OCI-LY7 (cell line): ENCODE measurements at places on chromosomes 6 and 20. TPM values are rescaled to one million over a fixed set of nuclear protein-coding genes. Genes with fewer than 3 reads are reported as not detected.
A peak's percentile ranks its signal among the peaks of the same experiment; 100 is the strongest.

DNA sequence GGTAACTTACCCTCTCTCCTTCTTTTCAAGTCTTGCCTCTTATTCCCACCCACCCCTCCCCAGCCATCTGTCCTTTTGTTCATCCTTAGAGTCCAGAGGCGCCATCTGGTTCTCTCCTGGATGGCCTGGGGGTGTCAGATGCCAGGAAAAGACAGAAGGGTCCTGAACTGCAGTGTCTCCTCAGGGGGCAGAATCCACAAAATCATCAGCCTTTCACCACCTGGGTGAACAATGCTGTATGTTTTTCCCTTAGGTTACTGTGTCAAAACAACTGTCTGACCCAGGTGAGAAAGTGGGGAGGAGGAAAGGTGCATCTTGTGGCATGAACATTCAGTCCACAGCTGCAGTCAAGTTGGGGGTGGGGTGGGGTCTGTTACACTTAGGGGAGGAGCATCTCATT is 47.9 kb upstream of the FYN start:
- no peak for DNase-seq

GRCh38 chr20:8646033-8646441 is 422.9 kb upstream of the PLCB4 start:
- no peak for DNase-seq

DNA sequence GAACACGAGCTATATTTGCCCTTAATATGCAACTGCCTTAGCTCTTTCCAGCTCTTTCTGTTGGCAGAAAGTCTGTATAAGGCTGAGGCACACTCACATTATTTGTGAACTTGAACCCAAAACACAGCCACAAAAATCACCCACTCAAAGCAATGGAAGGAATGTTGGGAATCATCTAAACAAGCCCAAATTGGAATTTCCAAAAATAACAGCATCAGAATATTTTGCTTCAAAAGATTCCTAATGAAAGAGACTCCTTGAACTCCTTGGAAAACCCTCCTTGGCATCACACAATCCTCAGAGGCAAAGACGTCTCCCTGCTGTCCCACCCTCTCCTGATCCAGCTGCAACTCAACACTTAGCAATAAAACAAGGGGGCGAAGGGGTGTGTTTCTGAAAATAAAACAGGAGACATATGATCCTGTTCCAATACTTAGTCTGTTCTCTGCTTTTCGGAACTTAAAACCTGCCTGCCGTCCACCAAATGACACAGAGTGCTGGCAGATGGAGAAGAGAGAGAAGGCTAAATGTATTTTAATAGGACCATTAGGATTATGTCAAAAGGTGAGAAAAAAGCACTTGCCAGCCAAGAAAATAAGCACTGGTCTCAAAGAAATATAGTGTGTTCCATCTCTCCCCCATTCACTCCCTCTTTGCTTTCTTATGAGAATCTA is 320.7 kb upstream of the JARID2 start:
- no peak for DNase-seq

GRCh38 chr6:37483917-37484785 is 15.5 kb downstream of the CCDC167 start:
- DNase-seq, result peak; percentile 59

GLP1R gene
- not detected in 2 replicates for total RNA-seq

DNA sequence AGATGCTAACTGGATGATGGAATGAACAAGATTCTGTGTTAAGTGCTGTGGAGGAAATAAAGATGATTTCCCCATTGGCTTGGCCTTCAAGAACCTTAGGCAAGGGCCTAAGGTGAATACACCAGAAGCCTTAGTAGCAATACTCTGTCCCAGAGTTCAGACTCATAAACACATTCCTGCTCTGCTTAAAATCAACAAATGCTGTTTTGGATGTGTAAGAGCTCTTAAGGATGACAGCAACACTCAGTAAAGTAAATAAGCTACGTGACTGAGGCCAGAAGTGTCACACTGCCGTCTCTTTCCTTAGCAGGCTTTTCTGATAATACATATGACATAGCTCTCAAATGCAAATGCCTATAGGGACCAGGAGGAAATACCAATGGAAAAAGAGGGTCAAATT is 90.6 kb downstream of the EYA2 start:
- DNase-seq, result no peak

PTPRT gene
- total RNA-seq, result not detected in 2 replicates

HDGFL1 gene
- total RNA-seq, result not detected in 2 replicates

DNA sequence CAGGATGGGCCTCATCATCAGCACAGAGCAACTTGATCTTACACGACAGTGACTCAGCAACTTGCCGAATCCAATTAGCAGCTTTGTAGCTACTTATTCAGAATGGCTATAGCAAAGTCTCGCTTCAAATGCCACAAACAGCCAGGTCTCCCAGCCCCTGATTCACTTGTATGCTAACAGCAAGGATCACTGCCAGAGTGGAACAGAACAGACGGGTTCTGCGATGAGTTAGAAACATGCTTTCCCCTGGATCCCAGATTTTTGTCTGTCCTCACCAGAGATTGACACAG is 254.4 kb downstream of the NRN1 start:
- DNase-seq, result no peak

DNA sequence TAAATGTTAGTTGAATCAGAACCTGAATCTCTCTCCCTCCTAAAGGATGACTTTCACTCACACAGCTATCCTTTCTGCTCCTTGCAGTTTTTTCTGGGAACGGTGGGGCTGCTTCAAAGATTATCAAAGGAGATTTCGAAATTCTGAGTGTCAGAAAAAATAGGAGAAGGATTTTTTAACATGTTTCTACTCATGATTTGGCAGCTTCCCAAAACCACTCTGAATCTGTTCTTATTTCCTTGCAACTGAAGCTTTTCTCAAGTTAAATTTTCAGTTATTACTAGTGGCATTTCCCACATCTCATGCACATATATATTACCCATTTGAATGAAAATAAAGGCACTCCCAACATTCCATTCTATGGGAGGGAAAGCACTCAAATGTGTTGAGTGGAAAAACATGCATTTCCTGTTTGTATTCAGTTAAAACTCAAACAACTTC is 123.6 kb downstream of the LCA5 start:
- DNase-seq, result no peak

- no peak for DNase-seq
These were observed 57.7 kb upstream of the SMOC2 start for GRCh38 chr6:168383062-168383854.

DNA sequence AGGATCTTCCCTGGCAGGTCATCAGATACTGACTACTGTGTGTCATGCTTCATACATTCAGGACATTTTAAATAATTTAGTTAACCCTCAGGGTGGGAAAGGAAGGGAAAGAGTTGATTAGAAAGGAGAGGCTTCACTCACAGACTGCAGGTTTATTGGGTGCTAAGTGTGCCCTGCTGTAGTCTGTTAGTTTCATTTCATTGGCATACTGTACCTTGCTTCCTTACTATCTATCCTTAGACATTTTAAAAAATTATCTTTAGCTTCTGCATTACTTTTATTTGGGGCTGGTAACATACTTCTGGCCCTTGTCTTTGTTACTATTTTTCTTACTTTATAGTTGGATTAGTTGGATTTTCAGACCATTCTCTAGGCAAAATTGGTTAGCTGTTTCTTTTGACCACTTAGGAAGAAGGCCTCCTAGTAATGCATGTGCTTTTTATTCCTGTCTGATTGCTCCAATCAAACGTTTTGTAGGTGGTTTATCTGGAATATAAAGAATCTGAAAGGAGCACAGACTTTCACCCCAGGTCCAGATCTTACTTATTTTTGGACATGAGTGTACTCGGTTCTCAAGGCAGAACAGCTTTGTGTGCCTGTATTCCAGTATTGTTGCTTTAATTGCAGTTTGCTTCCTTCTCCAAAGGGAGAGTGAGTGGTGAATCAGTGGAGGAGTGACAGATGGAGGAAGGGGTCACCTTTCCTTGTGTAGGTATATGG is 82.7 kb upstream of the PRDM1 start:
- DNase-seq, result no peak

DNA sequence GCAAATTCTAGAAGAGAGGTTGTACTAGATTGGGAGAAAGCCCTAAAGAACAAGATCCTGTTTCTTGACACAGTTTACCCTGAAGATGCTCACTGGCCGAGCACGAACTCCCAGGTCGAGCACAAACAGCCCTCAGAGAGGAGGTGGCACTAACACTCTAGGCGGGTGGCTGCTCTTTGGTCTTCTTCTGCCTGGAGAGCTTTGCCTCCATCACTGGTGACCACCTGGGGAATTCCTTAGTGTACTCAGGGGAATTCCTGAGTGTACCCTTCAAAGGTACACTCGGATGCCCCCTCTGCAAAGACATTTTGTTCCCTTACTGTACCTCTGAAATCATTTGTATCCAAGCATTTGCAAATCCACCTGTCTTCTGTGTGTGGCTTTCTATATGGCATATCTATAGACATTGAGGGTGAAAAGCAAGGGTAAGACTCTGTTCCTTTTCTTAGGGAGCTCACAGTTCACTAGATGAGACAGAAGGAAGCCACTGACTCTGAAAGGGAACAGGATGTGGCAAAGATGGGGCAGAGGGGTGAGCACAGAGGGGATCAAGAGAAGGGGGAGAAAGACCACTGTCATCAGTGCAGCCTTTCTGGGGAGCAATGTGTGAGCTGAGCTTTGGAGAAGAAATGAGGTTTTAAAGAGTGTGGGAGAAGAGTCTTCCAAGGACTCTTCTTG is 169.8 kb upstream of the PROKR2 start:
- DNase-seq, result no peak

GRCh38 chr6:142802124-142802523 is 142.9 kb downstream of the HIVEP2 start:
- no peak for DNase-seq

RNF144B gene
- total RNA-seq, result 151 and 154 TPM in 2 replicates

DNA sequence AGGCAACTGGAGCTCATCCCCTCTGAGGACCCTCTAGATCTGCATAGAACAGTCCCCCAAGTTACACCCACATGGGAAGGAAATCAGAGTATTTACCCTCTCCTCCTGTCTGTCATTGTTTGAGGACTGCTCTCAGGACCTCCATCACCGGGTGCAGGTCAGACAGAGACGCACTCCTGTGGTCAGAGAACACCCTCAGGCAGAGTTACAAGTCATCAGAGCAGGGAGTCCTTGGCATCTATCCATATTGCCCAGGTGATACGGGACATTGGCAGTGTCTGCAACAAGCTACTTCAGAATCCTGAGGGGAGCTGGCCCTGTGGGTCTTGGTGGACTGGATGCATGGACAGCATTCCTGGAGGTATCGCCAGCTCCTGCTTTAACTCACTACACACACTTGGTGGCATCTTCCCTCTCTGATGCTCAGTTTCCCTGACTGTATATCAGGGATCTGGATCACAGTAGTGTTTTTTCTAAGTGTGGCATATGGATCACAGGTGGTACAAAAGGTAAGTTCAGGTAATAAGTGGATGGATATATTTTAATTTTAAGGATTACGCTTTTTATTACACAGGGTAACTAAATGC is 15.1 kb upstream of the ISM1 start:
- DNase-seq, result no peak

OR2H1 gene
- not detected in 2 replicates for total RNA-seq

- DNase-seq, result no peak
These were observed 103.5 kb downstream of the GJA10 start for GRCh38 chr6:89997456-89998445.

DNA sequence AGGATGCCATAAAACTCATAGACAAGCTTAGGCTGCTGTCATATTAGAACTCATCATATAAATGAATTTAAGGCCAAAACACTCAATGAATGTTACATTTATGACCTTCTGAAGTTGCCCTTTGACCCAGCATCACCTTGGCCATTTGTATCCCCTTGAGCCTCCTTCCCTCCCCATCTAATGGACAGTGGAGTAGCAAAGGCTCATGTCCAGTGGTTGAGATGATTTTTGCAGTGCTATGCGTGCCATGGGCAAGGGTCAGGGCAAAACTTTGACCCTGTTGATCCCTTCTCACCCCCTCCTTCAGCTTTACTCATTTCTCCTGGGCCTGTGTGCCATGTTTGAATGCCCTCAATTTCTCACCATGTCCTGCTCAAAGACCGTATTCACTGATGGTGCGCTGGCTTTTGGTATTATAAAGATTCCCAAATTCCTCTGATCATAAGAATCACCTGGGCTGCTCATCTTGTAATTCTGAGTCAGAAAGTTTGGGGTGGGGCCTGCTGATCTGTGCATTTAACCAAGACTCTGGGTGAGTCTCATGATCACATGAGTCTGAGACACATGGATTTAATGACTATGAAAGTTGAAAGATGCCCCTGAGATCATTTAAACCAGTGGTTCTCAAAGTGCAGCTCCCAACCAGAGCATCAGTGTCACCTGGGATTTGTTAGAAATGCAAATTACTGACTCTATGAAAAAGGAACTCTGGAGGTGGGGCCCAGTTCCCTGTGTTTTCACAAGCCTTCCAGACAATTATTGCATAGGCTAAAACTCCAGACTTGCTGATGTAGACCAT is 57.5 kb upstream of the IL20RA start:
- peak; percentile 64 for DNase-seq

GRCh38 chr6:111850295-111850937 is 22.8 kb downstream of the FYN start:
- DNase-seq, result no peak

- no peak for DNase-seq
These were observed 29.5 kb upstream of the ELOVL5 start for GRCh38 chr6:53378208-53378607.

IPCEF1 gene
- total RNA-seq, result not detected in 2 replicates

- no peak for DNase-seq
These were observed at the start of gene GHRH for GRCh38 chr20:37261714-37262113. Gene GHRH, minus strand, starts transcription at chr20:37261814. Its CDS starts 4,925 bp downstream, at chr20:37256889.

- no peak for DNase-seq
These were observed 137.3 kb downstream of the CCDC170 start for GRCh38 chr6:151630991-151631655.

GRCh38 chr6:136173519-136174507 is 76.3 kb downstream of the MTFR2 start:
- DNase-seq, result no peak

DNA sequence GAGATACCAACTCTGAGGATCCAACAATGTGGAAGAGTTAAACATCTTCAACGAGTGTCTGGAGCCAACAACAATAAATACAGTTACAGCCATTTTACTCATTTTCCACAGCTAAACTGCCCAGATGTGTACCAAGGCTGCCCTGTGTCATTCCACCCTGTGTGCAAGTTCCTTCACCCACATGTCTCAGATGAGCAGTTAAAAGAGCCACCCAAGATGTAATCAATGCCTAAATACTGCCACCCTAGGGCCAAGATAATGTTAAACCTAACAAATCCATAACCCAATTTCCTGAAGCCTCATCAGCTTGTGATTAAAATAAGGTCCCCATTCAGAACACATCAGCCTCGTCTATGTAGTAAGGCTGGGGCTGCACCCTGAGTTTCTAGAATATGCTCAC is 59.9 kb downstream of the GMDS start:
- DNase-seq, result no peak
